ENCODE measurements at places on chromosomes 16 and 17.

GRCh38 chr17:65900216-65900615 lies 291.7 kb downstream of the CEP112 start:
- no peak for DNase-seq

DNA sequence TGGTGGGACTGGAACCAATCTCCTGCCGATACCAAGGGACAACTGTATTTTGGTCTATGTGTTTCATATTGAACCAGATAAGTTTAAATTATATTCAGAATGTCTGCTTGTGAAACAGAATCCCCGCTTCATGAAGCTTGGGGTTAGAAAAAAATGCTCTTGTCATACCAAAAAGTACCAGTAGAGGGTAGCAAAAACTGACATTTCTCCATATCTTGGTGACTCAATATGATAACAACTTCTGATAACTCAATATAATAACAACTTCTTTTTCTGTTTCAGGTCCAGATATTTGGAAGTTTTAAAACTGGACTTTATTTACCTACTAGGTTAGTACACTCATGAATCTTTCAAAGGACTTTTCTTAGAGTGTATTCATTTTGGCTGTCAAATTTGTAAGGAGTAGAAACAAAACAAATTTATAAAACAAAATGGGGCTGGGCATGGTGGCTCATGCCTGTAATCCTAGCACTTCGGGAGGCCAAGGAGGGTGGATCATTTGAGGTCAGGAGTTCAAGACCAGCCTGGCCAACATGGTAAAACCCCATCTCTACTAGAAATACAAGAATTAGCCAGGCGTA lies 52.3 kb upstream of the ADCY7 start:
- peak; percentile 72 for DNase-seq

- peak; percentile 77 for DNase-seq
These were observed 9.2 kb upstream of the CD300A start for GRCh38 chr17:74457146-74457819.

DNA sequence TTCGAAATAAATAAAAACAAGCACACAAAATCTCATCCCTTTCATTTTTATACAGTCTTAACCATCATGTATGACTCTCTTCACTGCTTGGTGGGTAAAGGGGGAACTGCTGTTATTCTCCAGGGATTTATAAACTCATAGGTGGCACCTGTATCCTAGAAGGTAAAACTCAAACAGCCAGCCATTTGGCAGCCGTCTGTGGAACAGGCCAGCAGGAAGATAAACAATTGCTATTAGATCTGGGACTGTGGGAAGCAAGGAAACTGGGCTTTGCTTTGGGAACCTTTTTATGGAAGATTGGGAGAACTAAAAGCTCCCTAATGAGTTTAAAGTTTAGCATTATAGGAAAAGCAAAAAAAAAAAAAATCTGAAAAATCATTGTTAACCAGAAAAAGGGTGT lies 126.0 kb downstream of the TANGO6 start:
- DNase-seq, result no peak

DNA sequence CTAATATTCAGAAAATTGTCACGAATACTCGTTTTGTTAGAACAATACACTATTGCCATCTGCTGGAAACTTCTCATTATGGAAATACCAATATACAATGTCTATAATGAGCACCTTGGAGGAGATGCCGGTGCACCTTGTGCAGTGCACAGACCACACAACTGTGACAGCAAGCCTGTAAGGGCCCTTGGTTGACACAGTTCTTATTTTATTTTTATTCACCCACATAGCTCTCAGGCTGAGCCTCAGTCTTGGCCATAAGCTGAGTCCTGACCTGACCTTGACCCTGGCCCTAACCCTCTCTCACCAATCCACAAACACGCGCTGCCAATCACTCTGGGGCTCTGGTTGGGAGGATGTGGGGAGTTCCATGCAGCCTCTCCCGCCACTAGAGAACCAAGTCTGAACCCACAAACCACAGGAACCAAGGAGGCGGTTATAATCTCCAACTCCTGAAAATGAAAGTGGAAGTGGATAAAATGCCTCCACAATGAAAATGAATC lies 7.6 kb downstream of the AIPL1 start:
- DNase-seq, result peak; percentile 66

DNA sequence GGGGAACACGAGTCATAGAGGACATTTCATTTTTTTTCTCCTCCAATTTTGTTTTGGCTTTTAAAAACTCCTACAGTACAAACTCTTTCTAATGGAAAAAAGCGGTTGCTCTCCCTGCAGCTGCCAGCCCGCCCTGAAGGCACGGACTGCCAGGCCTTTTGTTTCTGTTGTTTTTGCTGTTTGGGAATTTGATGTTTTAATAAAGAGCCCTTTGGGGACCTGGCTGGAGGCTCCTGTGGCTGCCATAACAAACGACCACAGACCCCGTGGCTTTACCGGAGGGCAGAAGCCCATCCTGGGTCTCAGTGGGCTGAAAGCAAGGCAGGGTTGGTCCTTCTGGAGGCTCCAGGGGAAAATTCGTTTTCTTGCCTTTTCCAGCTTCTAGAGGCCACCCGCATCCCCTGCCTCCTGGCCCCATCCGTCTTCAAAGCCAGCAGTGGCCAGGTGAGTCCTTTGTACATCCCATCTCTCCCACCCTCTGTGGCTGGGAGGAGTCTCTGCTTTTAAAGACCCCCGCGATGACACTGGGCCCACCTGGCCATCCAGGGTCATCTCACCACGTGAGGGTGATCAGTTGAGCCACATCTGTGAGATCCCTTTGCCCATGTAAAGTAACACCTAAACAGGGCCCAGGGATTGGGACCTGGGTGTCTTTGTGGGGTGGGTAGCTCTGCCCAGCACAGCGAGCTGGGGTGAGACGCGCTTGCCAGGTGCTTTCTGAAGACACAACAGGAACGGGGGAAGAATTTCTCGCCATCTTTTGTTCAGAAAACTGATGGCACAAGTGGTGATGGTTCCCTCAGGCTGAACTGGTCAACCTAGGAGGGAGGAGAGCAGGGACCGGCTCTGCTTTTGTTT lies 113.9 kb downstream of the BANP start:
- no peak for DNase-seq

DNA sequence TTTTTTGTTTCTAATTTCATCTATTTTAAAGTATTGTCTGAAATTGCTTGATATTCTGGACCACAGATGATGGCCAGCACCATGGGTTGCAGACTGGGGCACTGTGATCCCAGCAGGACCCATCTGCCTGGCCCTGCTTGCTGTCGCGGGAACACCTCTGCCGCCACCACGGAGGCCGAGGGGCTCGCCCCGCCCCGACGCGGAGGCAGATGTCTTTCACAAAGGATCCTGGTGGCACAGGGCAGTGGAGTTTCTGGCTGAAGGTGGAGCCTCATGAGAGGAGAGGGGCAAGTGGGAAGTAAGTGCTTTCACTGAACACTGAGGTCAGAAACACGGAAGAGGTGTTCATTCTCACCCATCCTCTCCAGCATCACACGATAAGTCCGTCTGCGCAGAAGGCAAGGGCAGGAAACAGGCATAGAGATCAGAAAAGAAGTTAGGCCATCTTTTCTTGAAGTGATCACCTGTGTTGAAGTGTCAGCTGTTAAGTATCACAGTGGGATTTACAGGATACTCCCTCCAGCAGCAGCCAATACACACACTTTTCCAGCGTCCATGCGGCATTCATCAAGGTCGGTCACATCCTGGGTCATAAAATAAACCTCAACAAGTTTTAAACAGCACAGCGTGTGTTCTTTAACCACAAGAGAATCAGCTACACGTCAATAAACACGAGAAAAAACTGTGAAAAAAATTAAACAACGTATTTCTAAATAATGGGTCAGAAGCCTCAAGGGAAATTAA lies 194.5 kb downstream of the RPTOR start:
- DNase-seq, result no peak

GRCh38 chr17:58382872-58383242 lies 30.9 kb upstream of the SUPT4H1 start:
- no peak for DNase-seq

GRCh38 chr17:44283344-44284023 lies 15.5 kb upstream of the SLC4A1 start:
- no peak for DNase-seq

DNA sequence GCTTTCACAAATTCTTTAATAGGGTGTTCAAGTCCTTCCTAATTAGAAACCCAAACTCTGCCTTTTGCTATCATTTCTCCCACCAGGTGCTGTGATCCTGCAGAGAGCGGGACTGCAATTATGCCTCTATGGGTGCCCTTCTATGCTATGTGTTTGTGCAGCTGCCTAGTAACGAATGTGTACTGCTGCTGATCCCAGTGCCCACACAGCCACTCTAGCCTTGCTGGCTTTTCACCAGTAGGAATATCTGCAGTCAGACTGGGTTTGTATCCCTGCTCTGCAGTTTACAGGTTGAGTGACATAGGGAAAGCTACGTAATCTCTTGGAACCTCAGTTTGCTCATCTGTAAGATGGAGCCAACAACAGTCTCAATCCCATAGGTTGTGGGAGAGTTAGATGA lies 179.6 kb upstream of the IRX3 start:
- no peak for DNase-seq

DNA sequence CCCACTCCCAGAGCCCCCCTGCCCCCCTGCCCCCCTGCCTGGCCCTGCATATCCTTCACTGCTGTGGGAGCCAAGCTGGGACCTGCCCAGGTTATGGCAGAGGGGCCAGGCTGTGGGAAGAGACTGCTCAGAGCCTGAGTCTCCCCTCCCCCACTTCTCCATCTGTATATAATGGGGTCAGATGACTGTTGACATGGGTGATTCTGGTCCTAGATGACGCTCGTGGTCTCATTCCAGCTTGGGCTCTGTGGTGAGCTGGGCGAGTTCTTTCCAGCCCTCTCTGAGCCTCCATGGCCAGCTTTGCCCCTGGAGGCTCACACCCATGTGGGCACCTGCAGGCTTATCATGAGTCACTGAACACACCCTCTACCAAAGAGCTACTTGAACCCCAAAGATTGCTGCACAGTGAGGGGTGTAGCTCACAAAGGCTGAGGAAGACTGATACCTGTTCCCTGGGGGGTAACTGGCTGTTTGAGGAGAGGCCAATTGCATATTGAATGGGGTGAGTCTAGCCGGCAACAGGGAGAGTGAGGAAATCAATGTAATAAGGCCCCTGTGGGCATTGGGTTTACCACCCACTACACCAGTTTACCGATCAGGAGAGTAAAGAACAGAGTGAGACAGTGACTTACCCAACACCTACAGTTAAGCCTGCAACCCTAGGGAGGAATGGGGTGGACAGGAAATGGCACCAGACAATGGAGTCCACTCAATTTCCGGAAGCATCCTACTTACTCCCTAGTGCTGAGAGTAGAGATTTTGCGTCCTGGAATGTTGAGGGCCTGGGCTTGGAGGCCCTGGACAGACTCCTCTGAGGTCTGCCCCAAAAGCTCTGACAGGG lies 4.2 kb upstream of the SREBF1 start:
- no peak for DNase-seq

DNA sequence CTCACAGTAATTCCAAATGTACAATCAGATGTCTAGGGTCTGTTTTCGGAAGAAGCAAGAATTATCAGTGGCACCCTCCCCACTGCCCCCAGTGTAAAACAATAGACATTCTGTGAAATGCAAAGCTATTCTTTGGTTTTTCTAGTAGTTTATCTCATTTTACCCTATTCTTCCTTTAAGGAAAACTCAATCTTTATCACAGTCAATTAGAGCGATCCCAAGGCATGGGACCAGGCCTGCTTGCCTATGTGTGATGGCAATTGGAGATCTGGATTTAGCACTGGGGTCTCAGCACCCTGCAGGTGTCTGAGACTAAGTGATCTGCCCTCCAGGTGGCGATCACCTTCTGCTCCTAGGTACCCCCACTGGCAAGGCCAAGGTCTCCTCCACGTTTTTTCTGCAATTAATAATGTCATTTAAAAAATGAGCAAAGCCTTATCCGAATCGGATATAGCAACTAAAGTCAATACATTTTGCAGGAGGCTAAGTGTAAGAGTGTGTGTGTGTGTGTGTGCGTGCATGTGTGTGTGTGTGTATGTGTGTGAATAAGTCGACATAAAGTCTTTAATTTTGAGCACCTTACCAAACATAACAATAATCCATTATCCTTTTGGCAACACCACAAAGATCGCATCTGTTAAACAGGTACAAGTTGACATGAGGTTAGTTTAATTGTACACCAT lies 59.7 kb downstream of the HLF start:
- peak; percentile 20 for DNase-seq

DNA sequence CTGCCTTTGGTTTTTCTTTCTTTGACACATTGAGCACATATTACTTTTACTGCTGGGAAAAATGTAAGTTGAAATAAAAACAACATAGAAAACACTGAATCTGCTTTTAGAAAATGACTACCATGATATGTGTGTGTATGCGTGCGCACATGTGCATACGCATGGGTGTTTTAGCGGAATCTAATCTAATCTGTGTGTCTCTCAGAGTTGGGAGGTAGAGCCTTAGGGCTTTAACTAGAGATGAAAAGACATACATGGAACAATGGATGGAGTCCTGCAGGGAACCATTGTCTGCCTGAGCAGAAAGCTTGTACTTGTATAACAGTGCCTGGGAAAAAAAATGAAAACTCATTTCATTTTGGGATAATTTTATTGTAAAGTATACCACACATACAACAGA lies 12.4 kb downstream of the SLFN5 start:
- no peak for DNase-seq

GRCh38 chr16:85401917-85402766 lies 211.0 kb upstream of the GSE1 start:
- DNase-seq, result no peak

GRCh38 chr17:72858826-72859495 lies 233.5 kb downstream of the SLC39A11 start:
- no peak for DNase-seq

GRCh38 chr17:28878981-28879380 lies 18.6 kb downstream of the FLOT2 start:
- no peak for DNase-seq

- DNase-seq, result no peak
These were observed 292.5 kb downstream of the SOX9 start for GRCh38 chr17:72413077-72414031.

GRCh38 chr17:5033352-5034015 lies 1.7 kb downstream of the SLC52A1 start:
- DNase-seq, result no peak

GRCh38 chr16:23182679-23183542 lies at the start of gene SCNN1G:
TSS of gene SCNN1G (plus strand) at chr16:23182745. CDS start at chr16:23186272, 3,527 bp downstream.
- DNase-seq, result no peak

GRCh38 chr17:38325221-38325851 lies 18.4 kb downstream of the GPR179 start:
- DNase-seq, result no peak

GRCh38 chr17:58353389-58353825 lies 1.4 kb upstream of the SUPT4H1 start:
- no peak for DNase-seq

GRCh38 chr17:56011406-56012131 lies 141.7 kb upstream of the ANKFN1 start:
- DNase-seq, result no peak

- no peak for DNase-seq
These were observed 4.5 kb downstream of the NTHL1 start for GRCh38 chr16:2042986-2043666.

DNA sequence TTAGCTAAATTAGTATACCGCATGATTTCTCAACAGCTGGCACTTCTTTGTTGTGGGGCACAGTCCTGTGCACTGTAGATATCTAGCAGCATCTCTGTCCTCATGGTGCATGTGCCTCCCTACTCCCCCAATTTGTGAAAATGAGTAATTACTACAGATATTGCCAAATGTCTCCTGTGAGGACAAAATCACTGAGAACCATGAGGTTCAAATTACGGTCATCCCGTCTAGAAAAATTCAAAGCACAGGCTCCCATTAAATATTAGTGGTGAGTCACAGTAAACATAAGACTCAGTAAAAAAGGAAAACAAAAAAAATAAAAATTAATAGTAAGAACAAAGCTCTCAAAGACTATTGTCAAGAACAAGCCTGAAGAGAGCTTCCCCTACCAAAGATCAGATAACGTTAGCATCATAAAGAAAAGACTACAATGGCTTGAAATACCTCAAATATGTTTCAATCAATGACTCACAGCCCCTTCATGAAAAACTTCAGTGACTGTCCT lies 57.8 kb downstream of the STH start:
- DNase-seq, result no peak

Measured in CD4-positive, alpha-beta T cell treated with Interleukin-21 for 1 hour (primary cell).